Mesendoderm (in vitro differentiated cells): ENCODE measurements at places on chromosomes 13 and 19.

DNA sequence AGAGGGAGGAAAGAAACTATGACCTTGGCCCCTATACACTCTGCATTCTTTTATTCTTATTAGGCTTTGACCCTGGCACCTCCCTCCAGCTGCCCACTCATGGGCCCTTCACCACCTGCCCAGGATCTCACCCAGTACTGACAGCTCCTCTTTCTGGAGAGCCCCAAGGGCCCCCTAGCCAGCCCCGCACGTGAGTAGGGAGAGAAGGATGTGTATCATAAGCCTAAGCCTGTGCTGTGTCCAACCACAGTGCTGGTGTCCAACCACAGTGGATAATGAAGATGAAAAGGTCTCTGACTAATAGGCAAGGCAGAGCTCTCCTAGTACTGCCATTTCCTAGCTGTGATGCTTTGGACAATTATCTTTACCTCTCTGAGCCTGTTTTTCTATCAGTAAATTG is 4.2 kb downstream of the DMRTC2 start:
- DNase-seq = no peak

- DNase-seq = peak; percentile 69
These were observed 41.2 kb downstream of the STK24 start for GRCh38 chr13:98535501-98536354.

DNA sequence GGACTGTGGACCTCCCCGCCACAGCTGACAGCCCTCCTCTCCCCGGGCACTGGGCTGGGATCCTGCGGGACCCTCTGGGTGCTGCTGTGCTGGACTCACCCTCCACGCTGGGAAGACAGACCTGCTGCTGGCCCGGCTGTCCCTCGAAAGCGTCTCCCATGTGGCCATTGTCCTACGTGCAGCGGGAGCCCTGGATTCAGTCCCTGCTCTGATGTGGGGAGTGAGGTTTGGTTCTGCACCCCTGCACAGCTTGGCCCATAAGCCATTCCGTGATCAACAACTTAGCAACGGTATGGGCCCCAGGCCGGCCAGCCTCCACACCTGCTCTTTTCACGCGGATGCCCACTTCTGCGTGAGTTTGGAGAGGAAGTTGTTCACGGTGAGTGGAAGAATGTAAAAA is 195.2 kb downstream of the TEX29 start:
- DNase-seq = no peak

DNA sequence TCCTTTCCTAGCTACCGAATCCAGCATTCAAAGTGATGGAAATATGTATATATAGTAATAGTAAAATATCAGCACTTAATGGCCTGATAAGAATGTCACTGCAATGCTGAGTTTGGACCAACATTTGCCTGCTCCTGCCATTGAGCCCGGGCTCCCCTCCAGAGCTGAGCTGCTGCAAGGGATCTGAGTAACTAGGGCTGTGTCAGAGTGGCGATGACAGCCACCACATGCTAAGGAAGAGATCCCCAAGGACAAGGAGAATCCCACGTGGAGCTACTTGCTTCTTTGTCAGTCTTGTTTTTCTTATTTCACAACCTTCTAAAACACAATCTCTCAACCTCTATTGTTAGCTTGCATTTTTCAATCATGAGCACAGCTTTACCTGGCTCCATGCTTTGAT is 19.5 kb upstream of the ALOX5AP start:
- DNase-seq = no peak

- no peak for DNase-seq
These were observed 10.7 kb upstream of the SULT2A1 start for GRCh38 chr19:47896773-47897172.

DNA sequence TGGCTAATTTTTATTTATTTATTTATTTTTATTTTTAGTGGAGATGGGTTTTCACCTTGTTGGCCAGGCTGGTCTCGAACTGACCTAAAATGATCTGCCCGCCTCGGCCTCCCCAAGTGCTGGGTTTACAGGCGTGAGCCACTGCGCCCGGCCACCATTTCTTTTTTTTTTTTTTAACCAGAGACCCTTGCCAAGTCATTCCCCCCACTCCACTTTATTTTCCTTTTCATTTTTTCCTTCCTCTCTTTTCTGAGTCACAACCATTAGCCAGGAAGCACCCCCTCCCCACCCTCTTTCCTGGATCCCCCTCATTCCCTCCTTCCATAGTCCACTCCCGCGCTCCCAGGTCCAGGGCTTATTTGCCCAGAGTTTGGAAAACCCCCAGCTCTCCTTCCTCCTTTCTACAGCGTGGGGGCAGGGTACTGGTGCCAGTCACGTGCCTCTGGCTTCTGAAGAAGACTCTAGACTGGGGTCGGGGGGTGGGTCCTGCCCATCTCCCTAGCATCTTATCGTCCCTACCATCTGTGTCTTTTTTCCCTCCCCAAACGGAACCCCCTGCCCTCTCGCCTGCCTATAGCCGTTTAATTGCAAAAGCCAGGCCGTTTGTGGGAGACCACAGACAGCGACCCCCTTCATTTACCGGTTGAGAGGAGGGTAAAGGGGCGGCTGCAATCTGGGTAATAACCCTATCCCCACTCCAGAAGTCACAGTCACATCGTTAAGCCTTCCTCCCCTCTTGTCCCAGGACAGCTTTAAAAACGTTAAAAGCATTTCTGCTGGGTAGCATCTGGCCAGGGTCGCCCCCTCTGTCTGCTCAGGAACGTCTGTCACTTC is 1.1 kb upstream of the CALR start:
- peak; percentile 74 for DNase-seq

- DNase-seq = no peak
These were observed 50.3 kb upstream of the GPI start for GRCh38 chr19:34314437-34315313.

- DNase-seq = no peak
These were observed 313.3 kb downstream of the DCLK1 start for GRCh38 chr13:35817642-35818607.

DNA sequence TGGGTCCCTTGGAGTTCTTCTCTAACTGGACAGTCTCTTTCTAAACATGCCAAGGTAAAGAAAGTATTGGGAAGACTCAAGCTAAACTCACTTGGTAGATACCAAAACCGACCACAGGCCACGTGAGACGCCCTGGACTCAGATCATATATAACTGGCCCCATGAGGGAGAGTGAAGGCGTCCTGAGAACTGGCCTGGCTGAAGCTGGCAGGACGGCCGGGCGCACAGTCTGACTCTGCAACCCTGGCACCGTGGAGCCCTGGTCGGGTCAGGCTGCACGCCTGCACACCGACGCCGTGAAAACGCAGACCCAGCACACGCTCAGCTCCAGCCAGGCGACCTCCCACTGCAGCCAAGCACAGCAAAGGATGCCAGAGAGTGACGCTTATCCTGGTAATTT is 122.5 kb upstream of the SPACA7 start:
- no peak for DNase-seq

DNA sequence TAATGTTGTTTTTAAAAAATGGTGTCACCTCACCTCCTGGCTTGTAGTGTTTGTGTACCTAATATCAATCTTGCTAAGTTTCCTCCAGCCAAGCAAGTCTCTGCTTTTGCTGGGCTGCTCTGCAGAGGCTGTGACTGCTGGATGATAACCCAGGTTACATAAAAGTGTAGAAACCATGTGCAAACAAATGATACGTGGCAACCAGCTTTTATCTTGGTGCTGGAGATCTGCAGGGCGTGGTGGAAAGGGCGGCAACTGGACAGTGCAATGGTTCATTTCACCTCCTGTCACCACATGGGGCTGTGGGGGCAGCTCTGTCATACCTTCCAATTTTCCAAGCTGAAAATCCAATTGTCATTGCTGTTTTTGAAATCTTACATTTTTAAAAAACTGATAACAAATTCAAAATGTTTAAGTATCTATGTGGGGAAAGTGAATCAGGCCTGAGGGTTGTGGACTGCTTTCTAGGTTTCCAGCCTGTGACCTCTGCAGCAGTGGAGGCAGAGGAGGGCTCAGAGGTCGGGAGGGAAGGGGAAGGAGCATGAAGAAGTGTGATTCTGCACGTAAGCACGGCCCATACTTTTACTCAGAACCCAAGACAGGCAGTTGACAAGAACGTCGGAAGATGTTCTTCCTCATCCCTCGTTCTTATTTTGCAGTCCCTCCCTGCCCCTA is 9.7 kb downstream of the GPR42 start:
- no peak for DNase-seq
